Anterior cingulate cortex (tissue), 58 donors: ENCODE measurements at places on chromosomes 3 and 15.

DNA sequence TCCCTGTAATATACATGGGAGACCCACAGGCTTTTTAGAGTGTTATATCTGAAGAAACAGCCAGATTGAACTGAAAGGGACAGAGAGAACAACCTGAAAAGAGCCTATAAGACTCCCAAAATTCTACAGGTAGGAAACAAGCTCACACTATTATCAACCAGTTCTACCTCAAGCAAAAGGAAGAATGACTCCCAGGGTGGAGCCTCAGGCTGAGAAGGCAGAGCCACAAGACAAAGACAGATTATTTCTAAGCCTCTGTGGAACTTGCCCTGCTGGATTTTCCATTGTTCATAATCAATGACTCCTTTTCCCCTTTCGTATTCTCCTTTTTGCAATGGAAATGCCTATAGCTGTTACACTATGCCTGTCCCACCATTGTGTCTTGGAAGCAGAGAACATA is 95.1 kb upstream of the LMCD1 start:
- DNase-seq: no peak

- DNase-seq: no peak
Measured at GRCh38 chr15:70633991-70634390, 129.4 kb downstream of the UACA start.

DNA sequence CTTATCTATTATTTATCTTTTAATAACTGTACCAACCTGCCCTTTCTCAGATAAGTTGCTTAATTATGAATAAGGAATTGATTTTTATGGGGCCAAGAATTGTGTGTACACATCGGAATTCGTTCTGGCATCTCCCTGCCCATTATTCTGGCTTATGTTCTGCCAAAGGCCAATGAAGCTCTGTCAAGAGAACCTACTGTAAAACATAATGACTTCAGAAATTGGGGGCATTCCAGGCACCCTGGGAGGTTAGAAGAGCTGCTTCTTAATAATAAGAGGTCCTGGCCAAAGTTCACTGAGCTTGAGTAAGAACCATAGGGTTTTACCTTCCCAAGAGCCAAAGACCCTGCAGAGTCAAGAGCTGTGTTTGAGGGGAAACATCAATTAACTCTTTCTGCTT is 261.7 kb downstream of the SLC9A9 start:
- no peak for DNase-seq

GRCh38 chr3:106824856-106825255 is 552.4 kb upstream of the CCDC54 start:
- DNase-seq: no peak

DNA sequence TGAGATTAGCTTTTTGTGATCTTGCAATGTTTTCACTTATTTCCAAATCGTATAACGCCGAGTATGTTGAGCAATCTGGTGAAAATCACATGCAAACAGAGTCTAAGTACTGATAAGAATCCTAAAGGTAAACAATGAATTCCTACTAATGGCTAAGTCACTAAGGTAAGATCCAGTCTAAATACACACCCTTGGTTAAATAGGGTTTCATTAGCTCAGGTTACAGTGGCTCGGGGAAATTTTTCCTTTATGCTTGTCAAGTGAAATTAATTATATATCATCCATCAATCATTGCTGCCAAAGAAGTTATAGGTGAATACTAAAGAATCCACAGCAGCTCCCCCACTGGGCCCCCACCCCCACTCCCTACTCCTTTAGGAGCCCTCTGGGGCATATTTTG is 139.3 kb downstream of the SOX2 start:
- DNase-seq: no peak

DNA sequence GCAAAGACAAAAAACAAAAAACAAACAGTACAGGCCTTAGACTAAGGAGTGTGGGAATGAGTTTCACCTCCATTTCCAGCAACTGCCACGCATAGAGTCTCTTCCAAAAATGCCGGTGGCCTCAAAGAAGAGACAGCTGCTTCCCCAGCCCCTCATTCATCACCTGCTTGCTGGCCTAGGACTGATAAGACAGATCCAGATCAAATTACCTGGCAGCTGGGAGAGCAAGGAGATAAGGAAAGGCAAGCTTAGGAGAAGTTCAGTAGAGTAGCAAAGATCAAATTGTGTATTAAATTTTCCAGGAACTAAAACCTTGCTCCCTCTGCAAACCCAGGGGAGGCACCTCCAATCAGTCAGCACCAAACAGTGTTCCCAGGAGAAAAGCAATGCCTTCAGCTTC is 325.8 kb upstream of the CTNNB1 start:
- DNase-seq: no peak

GRCh38 chr3:139284221-139284620 is 59.6 kb upstream of the MRPS22 start:
- no peak for DNase-seq

- DNase-seq: no peak
Measured at GRCh38 chr3:112405845-112406244, 72.9 kb downstream of the CD200 start.

DNA sequence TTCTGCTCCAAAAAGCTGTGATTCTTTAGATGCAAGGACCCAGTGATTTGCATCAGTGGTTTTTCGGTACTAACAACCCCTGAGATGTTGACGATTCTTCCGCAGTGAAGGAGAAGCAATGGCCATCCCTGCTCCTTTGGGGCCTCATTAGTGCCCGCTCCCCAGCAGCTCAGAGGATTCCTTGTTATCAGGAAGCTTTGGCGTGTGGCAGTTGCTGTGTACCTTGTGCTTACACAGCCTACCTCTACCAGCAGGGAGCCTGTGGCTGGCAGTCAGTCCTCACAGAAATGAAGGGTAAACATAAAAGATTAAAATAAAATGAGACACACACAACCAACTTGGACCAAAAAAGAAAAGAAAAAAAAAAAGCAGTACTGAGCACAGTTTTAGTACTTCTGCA is 55.2 kb downstream of the CNTN3 start:
- DNase-seq: no peak

- no peak for DNase-seq
Measured at GRCh38 chr3:4808637-4809036, 170.6 kb upstream of the BHLHE40 start.

- DNase-seq: no peak
Measured at GRCh38 chr3:64773137-64773536, 85.3 kb upstream of the ADAMTS9 start.

GRCh38 chr15:47013446-47013845 is 703.9 kb upstream of the SEMA6D start:
- no peak for DNase-seq

DNA sequence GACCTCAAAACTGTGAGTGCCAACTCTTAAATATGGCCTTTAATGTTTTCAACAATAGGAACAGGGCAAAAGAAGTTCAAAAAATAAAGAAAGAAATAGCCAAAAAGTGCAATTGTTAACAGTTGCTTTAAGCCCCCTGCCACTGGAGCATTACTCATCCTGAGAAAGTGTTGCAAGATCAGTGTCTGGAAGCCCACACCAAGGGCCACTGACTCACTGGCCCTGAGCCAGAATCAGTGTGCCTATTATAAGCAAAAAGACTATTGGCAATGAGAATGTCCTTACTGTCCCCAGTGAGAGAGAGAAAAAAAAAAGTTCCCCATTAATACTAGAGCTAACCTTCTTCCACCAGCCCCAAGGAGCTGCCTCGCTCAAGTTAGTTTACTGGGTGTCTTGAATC is 480.1 kb upstream of the ZNF385D start:
- DNase-seq: no peak

DNA sequence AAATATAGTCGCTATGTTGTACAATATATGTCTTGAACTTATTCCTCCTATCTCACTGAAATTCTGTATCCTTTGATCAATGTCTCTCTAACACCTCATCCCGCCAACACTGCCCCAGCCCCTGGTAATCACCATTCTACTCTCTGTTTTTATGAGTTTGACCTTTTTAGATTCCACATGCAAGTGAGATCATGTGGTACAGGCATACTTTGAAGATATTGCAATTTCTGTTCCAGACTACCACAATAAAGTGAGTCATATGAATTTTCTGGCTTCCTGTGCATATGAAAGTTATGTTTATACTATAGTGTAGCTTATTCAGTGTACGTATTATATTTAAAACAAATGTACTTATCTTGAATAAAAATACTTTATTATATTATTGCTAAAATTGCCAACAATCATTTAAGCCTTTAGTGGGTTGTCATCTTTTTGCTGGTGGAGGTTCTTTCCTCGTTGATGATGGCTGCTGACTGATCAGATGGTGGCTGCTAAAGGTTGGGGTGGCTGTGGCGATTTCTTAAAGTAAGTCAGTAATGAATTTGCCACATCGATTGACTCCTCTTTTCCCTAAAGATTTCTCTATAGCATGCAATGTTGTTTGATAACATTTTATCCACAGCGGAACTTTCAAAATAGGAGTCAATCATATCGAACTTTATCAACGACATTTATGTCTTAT is 257.2 kb downstream of the NFKBIZ start:
- DNase-seq: no peak

DNA sequence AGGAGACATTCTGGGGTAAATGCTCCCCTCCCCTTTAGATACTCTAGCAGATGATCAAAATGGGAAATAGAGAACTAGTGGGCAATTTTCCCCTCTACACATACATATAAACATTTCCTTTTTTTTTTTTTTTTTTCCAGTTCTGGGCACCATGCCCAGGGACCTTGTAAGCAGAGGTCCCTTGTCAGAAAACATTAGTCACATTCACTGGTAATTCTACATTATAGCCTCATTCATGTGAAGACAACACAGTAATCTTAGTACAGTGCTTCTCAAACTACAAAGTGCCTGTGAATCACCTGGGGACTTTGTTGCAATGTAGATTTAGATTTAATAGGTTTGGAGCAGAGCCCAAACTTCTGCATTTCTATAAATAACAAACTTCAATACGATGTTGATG is 60.1 kb upstream of the ACTC1 start:
- no peak for DNase-seq

- DNase-seq: no peak
Measured at GRCh38 chr3:5205165-5205941, 17.8 kb downstream of the EDEM1 start.

GRCh38 chr3:100913870-100914648 is 79.2 kb downstream of the ABI3BP start:
- no peak for DNase-seq

- DNase-seq: no peak
Measured at GRCh38 chr3:52019352-52020080, 23.8 kb upstream of the RPL29 start.

DNA sequence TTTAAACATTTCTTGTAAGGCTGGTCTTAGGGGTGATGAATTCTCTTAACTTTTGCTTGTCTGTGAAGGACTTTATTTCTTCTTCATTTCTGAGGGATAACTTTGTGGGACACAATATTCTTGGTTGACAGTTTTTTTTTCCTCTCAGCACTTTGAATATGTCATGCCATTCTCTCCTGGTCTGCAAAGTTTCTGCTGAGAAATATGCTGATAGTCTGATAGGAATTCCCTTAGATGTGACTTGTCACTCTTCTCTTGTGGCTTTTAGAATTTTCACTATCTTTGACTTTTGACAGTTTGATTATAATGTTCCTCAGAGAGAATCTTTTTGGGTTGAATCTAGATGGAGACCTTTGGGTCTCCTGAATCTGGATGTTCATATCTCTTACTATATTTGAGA is 23.3 kb upstream of the TF start:
- DNase-seq: no peak
